Stimulated activated CD8-positive, alpha-beta memory T cell treated with anti-CD3 and anti-CD28 coated beads, Interleukin-7, amount 100 ng/mL, for 1 hour (primary cell): ENCODE measurements at places on chromosomes 7 and 10.

DNA sequence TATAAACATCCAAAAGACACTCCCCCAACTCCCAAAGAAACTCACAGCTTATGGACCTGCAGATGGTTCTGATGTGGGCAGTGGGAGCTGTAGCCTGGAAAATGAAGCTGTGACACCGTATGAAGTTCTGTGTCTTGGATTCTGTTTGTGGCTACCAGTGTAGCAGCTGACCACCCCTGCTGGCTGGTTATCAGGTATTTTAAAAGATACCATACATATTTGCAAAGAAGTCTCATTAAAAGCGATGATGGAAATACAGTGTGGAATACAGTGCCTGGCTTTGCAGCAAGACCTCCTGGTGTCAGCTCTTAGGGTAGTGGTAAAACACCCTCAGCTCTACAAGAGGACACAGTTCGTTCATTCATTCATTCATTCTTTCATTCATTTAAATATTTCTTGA lies 194.3 kb upstream of the PRKCQ start:
- no peak for DNase-seq

- DNase-seq, result no peak
Measured at GRCh38 chr7:146960773-146961391, 844.3 kb downstream of the CNTNAP2 start.

GRCh38 chr10:123287594-123288247 lies 133.5 kb downstream of the BUB3 start:
- no peak for DNase-seq

GRCh38 chr7:116525298-116525912 lies 569 bp downstream of the CAV1 start:
- DNase-seq, result no peak

DNA sequence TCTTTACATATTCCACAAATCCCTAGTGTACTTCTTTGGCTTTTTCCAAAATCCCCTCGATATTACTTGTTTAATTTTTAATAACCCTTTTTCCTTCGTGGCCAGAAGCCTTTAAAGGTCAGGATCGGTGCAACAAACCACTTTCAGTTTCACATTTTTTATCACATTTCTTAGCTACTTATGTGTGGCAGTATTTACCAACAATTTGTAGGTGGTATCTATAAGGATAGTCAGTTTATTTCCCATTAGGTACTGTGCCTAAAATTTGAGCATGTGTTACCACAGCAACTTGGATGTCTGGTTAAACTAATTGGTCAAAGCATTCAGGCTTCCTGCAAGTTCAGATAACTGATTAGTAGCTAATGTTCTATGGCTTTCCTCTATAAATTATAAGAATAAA lies 104.9 kb downstream of the CDK14 start:
- no peak for DNase-seq

DNA sequence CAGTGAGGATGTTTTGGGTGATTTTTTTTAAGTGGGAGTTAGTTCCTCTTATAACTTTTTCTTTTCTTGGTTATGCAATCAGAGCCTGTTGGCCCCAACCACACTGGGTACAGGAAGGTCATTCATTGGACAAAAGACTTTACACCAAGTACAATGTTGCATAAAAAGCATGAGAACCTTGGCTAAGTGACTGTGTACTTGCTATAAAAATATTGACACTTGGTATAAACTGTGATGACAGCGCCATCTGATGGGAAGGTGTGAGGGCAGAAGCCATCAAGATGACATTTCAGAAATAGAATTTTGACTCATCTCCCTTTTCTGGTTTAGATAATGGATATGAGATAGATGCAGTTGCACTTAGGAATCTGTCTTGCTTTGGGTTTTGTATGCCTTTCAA lies 126.4 kb upstream of the CCDC6 start:
- DNase-seq, result no peak

DNA sequence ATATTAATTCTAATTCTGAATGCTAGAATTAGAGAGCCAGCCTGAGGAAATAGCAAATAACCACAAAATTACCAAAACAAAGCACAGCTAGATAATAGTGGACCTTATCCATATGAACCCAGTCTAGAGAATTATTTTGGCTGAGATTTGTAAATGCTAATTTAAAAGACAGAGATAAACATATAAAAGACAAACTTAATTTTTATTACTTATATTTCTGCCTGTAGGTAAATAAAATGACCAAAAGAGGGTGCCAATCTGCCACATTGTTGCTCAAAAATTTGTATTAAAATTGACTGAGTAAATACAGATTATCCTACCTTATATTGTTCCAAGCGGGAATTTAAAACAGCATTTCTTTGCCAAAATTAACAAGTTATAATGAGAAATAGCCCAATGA lies 20.2 kb downstream of the RTKN2 start:
- no peak for DNase-seq
